Frontal cortex (tissue), 4 donors: ENCODE measurements at places on chromosomes 2 and 18.
A peak's percentile ranks its signal among the peaks of the same experiment; 100 is the strongest.

DNA sequence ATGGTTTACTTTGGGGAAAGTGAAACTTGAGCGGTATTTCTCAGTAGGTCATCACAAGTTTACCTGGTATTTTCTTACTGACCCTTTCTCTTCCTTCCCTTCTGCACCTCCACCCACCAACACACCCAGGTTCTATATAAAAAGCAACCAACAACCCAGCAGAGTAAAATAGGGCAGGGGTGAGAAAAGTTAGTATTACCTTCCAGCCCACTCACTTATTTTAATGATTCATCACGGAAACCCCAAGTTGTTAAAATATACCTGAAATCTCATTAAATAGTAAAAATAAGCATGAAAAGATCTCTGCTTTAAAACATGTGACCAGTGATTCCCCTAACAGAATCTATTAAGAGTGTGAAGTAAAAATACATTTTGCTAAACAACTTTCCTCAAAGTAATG, 306.1 kb downstream of the ZEB2 start:
- no peak for DNase-seq

GRCh38 chr18:63592471-63592870, 5.3 kb downstream of the SERPINB13 start:
- no peak for DNase-seq

DNA sequence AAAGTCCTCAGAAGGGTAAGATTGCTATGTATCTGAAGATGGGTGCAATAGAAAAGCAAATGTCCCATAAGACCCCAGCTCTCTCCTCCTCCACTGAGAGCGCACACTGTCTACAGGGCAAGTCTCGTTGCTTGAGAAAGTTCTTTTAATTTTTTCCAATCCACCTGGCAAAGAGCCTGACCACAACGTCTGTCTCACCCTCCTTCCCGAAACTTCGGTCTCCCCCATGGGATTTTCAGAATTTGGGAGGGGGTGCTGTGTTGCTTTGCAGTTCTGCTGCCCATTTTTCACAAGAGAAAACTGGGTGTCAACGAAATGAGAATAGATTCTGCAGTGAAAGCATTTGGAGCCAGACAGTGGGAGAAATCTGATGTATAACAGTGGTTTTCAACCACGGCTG, 40.4 kb downstream of the SERTAD2 start:
- no peak for DNase-seq

DNA sequence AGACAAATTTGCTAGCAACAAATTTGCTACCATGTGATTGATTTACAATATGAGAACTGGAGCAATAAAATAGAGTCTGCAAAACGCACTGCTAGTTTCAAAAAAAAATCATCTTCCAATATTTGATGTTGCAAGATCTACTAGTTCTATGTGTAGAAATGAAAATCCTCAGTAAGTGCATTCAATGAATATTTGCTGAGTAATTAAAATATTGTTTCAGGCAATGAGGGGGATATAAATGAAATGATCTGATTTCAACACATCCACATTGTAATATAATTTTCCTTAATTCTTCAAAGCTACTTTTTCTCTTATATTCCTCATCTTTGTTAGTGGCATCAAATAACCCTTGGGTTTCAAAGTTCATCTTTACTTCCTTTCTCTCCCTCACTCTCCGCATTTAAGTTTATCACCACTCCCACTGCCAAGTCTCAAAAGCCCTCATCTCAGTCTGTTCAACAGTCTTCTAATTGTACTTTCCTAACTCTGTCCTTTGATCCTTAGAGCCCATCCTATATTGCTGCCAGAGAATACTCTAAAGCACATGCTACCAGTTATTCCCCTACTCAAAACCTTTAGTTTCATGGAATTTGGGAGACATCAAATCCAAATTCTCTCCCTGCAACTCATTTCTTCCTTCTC, 6.2 kb downstream of the OSGEPL1 start:
- no peak for DNase-seq

DNA sequence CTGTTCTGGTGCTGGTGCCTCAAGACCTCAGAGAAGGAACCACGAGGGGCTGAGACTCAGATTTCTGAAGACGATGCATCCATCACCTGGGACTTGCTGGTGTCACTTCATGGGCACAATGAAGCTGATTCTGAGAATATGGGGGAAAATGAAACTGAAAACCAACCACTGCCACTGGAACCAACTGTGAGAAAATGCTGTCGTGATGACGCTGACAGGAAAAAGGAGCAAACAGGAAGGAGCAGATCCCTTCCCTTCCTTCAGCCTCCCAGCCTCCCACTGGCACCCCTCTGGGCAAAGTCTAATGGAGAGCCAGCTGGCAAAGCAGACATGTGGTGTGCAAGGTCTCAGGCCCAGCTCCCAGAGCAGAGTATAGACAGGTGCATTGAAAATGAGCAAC, 109.7 kb downstream of the FOXI3 start:
- DNase-seq, result no peak

DNA sequence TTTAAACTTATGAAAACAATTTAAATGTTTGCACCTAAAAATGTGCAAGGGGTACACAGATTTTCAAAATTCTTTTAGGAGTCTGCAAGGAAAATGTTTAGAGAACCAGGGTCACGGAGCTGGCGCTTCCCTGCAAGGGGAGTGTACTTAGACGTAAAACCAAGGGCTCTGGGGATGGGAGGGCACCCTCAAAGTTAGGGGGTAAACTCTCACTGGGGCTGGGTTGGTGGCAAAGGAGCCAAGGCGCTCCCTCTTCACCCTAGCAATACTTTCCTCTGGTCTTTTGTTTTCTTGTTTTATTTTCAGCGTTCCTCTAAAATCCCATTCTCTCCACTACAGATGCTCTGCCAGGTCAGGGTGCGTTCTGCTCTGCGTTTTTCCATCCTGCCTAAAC, 20.0 kb downstream of the TMEM247 start:
- DNase-seq, result no peak

- DNase-seq, result no peak
Measured at GRCh38 chr18:11163665-11164064, 14.3 kb upstream of the PIEZO2 start.

GRCh38 chr2:151905963-151906632, 77.9 kb upstream of the ARL5A start:
- no peak for DNase-seq

GRCh38 chr2:48207851-48208250, 301.6 kb upstream of the FBXO11 start:
- DNase-seq, result no peak

- DNase-seq, result peak; percentile 73
Measured at GRCh38 chr2:102020596-102021170, 28.9 kb downstream of the IL1R2 start.

DNA sequence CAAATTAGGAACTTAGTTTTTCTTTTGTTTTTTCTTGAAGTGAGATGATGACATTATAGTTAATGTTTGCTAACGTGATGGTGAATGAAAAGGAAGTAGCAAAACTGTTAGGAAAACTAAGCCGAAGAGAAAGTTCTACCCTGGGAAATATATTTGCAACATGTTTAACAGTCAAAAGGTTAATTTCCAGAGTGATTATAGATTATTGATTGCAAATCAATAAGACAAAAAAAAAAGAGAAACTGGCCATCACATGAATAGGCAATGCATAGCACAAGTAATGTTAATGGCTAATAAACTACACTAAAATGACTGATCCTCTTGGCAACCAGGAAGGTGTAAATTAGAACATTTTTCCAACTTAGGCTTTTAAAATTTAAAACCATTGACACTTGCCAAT, 26.0 kb upstream of the AMMECR1L start:
- no peak for DNase-seq

DNA sequence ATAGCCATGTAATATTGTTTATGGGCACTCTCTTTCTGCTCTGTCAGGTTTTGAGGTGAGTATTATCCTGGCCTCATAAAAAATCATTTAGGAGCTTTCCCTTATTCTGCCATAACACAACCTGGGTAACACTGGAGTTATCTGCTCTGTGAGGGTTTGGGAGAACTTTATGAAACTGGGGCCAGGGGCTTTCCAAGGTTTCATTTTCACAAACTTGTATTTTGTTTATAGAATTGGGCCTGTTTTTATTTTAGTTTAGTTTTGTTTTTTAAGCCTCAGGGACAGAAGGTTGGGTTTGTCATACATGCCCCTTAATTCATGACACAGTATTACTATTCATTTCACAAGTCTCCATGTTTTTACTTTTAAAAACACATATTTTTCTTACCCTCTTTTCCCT, 83.5 kb downstream of the IRS1 start:
- DNase-seq, result no peak

DNA sequence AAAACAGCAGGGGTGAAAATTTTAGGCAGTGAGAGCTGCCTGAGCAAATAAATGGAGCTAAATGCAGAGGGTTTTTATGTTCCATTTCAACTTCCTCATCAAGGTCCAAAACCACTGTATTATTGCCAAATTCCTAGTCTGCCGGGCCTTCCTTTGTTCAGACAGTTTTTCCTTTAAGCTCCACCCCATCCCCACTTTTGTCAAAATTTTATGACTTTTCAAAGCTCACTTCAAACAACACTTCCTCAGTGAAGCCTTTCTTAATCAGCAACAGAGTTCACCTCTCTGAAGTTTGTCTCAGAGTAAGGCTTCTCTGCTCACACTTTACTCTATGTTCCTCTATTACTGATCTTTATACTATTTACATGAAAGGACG, 81.3 kb downstream of the CERKL start:
- DNase-seq, result no peak

GRCh38 chr2:177306550-177306949, 42.0 kb upstream of the NFE2L2 start:
- no peak for DNase-seq

DNA sequence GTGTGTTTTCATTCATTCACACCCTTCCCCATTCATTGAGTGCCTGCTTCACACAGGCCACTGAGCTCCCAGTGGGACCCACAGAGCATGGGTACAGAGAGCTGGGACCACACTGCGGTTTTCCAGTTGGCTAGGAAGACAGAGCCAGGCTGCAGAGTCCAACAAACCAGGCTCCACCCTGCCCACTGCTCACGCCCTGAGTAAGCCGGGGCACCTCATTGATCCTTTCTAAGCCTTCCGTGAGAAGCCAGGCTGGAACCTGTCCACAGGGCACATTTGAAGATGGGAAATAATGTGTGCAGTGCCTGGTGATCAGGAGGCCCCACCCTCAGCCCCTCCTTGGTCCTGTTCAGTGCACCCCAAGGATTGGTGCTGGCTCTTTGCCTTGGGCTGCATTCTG, 13.5 kb downstream of the KCNIP3 start:
- no peak for DNase-seq

GRCh38 chr2:131126436-131126835, 21.3 kb downstream of the PLEKHB2 start:
- no peak for DNase-seq

- DNase-seq, result no peak
Measured at GRCh38 chr2:58339548-58340243, 98.6 kb upstream of the FANCL start.

DNA sequence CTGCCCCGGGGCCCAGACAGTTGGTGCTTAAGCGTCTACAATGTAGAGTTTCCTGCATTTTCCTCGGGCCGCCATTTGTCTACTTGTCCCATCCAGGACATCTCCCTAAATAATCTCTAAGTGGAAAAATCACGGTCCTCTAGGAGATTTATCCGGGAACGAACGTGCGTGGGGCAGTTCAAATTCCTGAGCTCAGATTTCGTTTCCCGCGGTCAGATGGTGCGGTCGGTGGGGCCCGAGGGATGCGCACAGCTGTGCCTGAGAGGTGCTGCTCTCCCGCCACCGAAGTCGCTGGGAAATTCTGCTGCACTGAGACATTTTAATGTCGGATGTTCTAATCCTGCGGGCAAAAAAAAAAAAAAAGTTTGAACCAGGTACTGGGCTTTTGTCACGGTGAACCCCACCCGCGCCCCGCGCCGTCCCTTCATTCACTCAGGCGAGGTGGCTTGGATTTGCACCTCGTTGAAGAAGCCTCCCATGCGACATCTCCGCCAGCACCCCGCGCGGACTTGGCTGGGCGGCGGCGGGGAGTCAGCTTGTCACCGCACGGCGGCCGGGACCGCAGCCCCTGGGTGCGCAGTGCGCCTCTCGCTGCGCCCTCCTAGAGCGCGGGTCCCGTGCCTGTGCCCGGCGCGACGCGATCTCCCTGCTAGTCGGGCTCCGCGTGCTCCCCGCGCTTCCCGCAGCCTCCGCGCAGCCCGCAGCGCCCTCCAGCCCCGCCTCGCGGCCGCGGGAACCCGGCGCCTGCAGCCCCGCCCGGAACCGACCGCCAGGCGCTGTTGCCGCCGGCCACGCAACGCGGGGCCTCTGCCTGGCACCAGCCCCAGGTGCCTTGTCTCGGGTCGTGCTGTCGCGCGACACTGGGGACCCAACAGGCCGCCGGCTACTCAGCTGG, 191.9 kb upstream of the TCF4 start:
- peak; percentile 68 for DNase-seq

DNA sequence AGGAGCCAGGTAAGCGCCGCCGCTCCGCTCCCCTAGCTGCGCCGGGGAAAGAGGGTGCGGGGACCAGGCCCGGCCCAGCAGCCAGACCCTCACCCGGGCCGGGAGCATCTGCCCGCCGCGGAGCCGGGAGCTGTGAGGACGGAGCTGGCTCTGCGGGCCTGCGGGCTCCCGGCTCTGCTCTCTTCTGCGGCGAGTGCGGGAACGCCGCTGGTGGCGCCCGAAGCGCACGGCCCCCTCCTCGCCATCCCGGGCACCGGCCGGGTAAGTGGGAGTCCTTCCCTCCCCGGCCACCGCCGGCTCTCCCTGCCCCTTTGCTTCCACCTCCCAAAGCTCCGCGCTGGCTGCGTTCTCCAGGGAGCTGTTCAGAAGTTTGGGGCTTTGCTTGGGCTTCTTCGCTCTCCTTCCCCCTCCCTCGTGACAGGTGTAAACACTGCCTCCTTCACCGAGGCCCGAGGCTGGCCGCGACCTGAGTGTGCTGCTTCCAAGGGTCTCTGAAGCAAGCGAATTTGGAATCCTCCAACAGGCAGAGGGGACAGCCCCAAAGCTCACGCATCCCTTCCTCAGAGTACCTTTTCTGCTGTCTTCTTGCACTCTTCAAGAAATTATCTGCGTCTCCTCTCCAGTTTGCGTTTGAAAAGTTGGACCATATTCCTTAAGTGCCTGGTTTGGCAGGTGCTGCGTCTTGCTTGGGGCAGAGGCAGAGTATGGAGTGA, 632 bp downstream of the AFTPH start:
- DNase-seq, result no peak

- DNase-seq, result no peak
Measured at GRCh38 chr2:47299555-47299954, 103.4 kb upstream of the MSH2 start.

- DNase-seq, result no peak
Measured at GRCh38 chr2:10216677-10217488, 85.8 kb upstream of the HPCAL1 start.

GRCh38 chr2:240588006-240588655, 1.6 kb downstream of the CAPN10 start:
- DNase-seq, result no peak
